ENCODE measurements at places on chromosomes 5 and 9.

GRCh38 chr9:4206718-4207117 lies 93.2 kb downstream of the GLIS3 start:
- DNase-seq, result no peak

DNA sequence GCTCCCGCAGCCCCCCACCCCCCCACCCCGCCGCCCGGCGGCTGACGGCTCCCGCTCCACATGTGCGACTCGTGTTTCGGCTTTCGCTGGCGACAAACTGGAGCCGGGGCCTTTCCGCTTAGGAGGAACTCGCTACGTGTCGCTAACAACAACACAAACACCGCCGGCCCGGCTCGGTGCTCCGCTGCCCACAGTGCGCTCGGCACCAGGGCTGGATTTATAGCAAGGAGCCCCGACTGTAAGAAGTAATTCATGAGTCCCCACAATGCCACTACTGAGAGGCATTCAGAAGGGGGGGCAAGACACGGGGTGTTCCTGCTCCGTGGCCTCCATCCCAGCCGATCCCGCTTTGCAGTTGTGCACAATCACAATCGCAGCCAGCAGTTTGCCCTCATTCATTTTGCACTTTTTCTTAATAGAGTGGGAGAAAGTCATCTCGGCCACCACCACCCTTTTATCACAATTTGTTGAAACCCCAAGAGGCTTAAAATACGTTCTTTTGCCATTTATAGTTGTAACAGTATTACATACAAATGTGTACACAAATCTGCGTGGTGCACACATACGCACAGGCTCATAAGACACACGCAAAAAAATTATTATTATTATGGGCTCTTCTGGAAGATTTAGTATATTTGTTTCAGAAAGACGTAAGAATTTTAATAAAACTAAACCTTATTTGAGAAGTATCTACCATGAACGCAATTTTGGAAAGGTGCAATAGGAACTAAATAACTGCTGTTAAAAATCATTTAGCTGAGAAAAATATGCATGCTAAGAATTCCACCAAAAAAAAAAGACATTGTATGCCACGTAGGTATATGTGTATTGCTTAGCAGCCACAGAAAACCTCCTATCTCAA lies 48.1 kb downstream of the EBF1 start:
- DNase-seq, result peak; percentile 64

- peak; percentile 88 for DNase-seq
Measured at GRCh38 chr9:4077499-4078102, 222.3 kb downstream of the GLIS3 start.

GRCh38 chr9:116102596-116102995 lies 51.0 kb upstream of the PAPPA start:
- no peak for DNase-seq

Measured in fibroblast of skin of scalp (primary cell).